Omental fat pad (tissue), 4 donors: ENCODE measurements at places on chromosomes 12 and 14.
A peak's percentile ranks its signal among the peaks of the same experiment; 100 is the strongest.

DNA sequence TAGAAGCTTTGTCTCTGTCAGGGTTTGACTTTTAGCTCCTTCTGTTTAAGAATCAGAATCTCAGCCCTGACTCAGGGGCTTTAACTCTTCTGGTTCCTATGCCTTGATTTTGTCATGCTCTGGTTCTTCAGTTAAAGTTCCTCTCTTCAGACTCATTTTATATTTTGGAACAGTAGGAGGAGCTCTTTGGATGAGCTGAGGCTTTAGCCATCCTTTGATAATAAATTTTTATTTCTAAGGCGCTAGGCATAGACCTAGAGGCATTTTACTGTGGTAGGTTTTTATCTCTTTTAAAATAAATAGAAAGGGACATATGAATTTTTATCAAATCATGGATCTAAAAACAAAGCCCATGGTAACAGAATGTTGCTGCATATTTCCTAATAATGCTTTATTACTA lies 51.7 kb downstream of the ATP23 start:
- no peak for DNase-seq

GRCh38 chr14:26276757-26277156 lies 321.1 kb downstream of the NOVA1 start:
- DNase-seq = no peak

DNA sequence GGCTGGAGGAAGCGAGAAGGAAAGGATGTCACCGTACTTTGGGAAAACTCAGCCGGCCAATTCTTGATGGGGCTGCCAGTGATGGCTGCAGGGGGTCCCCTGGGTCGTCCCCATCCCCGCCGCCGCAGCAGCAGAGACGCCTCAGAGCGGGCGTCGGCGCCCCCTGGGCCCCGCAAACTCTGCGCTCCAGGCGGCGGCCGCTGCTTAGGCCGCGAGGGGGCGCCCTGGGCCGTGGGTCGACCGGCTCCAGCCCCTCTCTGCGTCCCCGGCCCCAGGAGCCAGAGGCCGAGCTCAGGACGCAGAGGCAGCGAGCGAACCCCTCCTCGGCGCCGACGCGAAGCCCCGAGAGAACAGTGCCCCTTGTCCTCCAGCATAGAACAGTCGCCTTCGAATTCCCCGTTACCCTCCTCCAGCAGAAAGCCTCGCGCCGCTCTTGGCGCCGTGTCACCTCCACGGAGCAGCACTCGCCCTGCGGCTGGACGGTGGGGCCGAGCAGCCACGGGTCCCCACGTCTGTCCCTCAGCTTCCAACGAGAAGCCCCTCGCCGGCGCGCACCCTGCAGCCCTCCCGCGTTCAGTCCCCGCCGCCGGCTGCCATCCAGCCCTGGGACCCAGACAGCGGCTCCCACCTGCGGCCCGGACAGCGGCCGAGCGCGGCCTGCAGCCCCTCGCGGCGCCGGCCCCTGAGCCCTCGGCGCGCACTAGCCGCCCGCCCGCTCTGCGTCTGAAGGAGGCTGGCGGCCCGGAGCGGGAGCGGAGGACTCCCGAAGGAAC lies 106.6 kb downstream of the PRICKLE1 start:
- DNase-seq = peak; percentile 29

DNA sequence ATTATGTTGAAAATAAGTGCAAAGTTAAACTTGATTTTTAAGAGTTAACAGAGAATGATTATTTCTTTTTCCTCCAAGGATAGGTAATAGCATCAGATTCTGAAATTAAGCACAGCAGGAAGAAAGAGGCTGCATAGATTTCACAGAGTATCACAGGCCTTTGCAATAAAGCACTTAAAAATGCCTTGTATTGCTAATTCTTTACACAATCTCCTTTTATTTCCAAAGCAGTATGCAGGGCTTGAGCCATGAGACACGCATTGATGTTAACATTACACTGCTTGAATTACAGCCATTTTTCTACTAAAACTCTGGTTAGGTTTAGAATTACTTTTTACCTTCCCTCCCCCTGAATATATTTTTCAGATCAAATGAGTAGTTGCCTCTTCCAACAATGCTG lies 398.3 kb downstream of the BCAT1 start:
- DNase-seq = no peak

GRCh38 chr12:5176036-5176435 lies 132.4 kb downstream of the KCNA5 start:
- DNase-seq = no peak

- DNase-seq = no peak
These were observed 90.6 kb downstream of the CALM1 start for GRCh38 chr14:90487462-90487861.

- no peak for DNase-seq
These were observed 497.4 kb downstream of the NPAS3 start for GRCh38 chr14:33435911-33436689.

GRCh38 chr12:122963941-122964265 lies 2.4 kb downstream of the ABCB9 start:
- no peak for DNase-seq

- DNase-seq = no peak
These were observed 7.1 kb downstream of the TC2N start for GRCh38 chr14:91860238-91860637.

- no peak for DNase-seq
These were observed 26.0 kb downstream of the ASPG start for GRCh38 chr14:104111301-104112112.

DNA sequence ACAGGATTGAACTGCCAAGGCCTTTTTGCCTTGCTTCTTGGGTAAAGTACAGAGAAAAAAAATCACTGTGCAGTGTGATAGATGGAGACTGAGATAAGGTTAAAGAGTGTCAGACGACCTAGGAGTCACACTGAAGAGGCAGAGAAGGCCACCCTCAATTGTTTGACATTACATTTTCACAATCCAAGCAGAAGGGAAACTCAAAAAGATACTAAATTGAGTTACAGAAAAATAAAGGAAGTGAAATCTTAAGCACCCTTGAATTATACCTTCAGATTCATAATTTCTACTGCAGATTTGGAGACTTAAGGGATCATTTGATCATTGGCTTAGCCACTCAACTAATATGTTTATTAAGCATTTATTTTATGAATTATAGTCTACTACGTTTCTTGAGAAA lies 97.1 kb downstream of the MYF5 start:
- DNase-seq = no peak
